NCI-H187 treated with DMSO at 0.1 percent for 48 hours (cell line): ENCODE measurements at places on chromosomes 12 and 14.

GRCh38 chr12:52442600-52443061 lies 8.5 kb upstream of the KRT75 start:
- no peak for DNase-seq

DNA sequence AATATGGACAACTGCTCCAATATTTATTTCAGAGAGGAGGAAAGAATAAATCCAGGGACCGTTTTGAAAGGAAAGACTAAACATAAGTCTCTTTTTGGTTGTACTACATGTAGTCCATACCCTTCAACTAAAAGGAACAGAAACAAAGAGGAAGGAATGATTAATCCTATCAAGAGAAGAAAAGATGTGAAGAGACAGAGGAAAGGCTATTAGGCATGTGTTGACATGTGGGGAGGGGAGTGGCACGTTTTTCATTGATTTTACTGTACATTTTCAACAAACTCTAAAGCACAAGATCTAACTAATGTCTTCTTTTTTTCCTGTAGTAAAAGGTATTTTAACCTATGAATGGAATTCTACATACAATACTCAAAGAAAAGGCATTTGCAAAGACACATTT lies 85.6 kb downstream of the NAV3 start:
- DNase-seq = no peak

- no peak for DNase-seq
Measured at GRCh38 chr12:49665384-49665783, 41.8 kb downstream of the FMNL3 start.

DNA sequence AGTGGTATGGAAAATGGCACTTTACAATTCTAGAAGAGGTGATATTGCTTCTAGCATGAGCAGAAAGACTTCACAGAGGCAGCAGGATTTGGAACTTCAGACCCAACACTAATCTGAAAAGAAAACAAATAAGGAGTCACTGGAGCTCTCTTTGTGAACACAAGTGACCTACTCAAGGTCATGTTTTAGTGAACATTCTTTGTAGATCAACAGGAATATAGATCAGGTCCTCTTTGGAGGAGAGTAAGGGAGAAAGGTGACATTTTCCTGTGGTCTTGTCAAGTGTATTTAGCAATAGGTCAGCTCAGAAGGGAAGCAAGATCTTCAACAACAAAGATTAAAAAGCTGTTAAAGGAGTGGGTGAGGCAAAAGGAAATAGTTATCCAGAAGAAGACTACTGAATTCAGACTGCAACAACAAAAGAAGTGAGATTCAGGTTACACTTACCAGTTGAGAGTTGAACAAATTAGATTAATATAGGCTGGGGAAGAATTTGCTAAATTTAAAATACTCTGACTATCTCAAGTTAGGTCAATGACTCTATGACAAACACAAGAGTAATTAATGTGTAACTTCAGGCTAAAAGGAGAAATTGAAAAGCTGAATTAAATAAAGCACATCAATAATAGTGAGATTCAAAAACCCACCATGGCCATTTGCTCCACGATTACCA lies 528.2 kb downstream of the RPS29 start:
- no peak for DNase-seq

DNA sequence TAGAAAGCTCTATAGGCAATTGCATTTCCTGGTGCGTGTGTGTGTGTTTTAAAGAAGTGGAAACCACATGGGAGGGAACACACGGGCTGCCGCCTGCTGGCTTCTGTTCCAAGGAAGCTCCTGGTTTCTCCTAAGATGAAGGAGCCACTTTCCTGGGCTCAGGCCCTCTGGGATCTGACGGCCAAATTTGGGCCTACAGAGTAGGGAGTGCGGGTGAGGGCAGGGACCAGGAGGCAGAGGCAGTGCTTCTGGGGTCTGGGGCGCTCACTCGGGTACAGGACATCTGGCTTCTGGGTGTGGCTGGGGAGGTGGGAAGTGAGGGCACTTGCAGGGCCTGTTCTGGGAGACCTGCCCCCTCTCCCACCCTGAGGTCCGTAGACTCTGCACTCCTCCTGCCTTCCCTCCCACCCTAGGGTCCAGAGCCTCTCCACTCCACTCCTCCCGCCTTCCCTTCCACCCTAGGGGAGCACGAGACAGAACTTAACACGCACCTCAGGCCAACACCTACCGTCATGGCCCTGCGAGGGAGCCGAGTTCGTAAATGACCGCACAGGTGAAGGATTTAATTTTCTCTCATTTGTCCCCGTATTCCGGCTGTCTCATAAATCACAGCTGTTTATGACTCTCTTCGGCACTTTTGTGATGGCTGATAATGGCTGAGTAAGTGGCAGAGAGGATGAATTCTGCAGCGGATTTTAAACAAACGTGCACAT lies 127.7 kb downstream of the KIF26A start:
- DNase-seq = no peak

DNA sequence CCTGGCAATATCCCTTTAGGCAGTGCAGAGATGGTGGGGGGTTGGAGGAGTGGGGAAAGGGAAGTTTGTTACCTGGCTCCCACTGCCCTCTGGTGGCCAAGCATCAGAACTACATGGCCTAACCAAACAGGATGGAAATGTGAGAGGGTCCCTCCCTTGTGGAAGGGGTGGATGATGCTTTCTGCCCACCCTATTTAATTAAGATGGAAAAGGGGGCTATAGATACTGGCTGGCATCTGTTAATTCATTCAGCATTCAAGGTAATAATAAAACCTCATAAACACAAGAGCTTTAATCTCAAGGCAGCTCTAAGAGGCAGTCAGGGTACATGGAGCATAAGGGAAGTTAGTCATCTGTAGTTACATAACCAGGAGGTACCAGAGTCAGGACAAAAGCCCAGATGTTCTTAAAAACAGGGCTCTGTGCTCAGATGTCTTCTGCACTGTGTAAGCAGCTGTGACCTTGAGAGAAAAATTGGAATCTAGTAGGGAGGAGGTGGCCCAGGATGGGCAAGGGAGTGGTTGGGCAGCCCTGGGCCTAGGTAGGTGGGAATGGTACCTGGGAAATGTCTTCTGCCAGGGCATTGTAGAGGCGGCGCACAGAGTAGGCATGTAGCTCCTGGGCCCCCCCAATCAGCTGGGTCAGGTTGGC lies 4.6 kb downstream of the AP1G2 start:
- no peak for DNase-seq

- DNase-seq = no peak
Measured at GRCh38 chr12:57239587-57240065, 10.1 kb downstream of the SHMT2 start.

DNA sequence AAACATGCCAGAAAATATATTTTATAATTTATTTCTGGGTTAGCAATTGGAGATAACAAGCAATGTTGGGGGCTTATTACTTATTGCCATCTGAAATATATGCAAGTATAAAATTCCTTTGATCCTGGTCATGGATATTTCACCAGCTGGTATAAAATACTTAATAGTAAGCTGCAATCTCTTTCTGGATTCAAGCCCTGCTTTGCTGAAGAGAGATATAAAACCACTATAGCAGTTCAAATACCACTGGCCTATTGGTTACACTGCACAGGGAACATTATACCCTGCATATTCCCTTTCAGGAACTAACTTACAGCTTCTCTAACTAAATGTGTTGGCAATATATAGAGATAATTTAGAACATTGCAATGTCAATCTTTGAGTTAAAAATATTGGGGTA lies 546.2 kb upstream of the ATP2B1 start:
- no peak for DNase-seq

DNA sequence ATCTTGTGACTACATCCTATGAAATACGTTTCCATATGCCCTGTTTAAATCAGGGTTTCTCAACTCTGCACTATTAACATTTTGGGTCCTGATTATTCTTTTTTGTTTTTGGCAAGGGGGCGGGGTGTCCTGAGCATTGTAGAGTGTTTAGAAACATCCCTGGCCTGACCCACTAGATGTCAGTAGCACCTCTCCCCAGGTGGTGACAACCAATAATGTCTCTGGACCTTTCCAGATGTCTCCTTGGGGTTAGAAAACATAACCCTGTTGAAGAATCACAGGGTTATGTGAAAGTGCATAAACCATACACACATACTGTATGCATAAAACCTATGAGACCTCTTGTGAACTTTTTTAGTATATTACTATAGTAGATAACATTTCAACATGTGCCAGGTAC lies 1.4 kb downstream of the ACAD10 start:
- DNase-seq = no peak
